ENCODE measurements at places on chromosomes 11 and 22. TPM values are rescaled to one million over a fixed set of nuclear protein-coding genes. Genes with fewer than 3 reads are reported as not detected.

Gene MAPK8IP1
- total RNA-seq, result 0.22 TPM

Gene FTH1
- 1,302 TPM for total RNA-seq

Gene SOX10
- total RNA-seq, result not detected

Gene UPK3A
- total RNA-seq, result not detected

Gene GRAMD4
- 35.4 TPM for total RNA-seq

Gene KRTAP5-2
- not detected for total RNA-seq

Gene SHANK2
- total RNA-seq, result not detected

Gene KCTD14
- not detected for total RNA-seq

- no peak overlapping the region for H3K4me3 ChIP-seq
- H3K27me3 ChIP-seq, result peaks cover 12% of the 10 kb centered on the region
- H3K4me1 ChIP-seq, result no peaks in the 10 kb centered on the region
- no peak overlapping the region for H3K27ac ChIP-seq
- H3K36me3 ChIP-seq, result no peaks in the 10 kb centered on the region
- no peak for DNase-seq
Observed at GRCh38 chr11:75214843-75215242, 25.7 kb upstream of the TPBGL start.

DNA sequence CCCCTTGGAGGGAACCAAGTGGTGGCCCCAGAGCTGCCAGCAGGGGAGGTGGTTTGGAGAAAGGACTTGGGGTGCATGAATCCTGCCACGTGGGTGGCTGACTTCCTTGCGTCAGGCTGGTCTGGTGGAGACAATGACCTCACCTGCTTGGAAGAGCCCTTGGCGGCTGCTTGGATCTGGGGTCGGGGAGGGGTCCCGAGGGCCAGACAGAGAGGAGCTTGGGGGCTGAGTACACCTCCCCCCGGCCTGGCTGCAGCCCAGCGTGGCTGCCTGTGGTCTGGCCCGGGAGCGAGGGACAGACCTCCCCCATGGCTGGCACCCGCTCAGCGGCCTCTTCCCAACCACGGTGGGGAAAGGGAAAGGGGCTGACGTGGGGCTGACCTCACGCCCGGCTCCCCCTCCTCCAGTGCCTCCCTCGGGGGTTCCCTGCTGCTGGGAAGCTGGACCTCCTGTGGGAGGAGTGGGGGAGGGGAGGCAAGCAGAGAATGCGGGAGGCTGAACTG lies 13.8 kb downstream of the LIF start:
- H3K27ac ChIP-seq, result no peak overlapping the region
- no peak for DNase-seq
- H3K36me3 ChIP-seq, result no peaks in the 10 kb centered on the region
- H3K4me1 ChIP-seq, result peaks cover 7% of the 10 kb centered on the region
- H3K4me3 ChIP-seq, result no peak overlapping the region

- H3K4me3 ChIP-seq, result no peak overlapping the region
- H3K4me1 ChIP-seq, result peaks cover 2% of the 10 kb centered on the region
- no peak for DNase-seq
- H3K27ac ChIP-seq, result no peak overlapping the region
- H3K36me3 ChIP-seq, result no peaks in the 10 kb centered on the region
Observed at GRCh38 chr11:33974804-33975203, 76.7 kb upstream of the CAPRIN1 start.

DNA sequence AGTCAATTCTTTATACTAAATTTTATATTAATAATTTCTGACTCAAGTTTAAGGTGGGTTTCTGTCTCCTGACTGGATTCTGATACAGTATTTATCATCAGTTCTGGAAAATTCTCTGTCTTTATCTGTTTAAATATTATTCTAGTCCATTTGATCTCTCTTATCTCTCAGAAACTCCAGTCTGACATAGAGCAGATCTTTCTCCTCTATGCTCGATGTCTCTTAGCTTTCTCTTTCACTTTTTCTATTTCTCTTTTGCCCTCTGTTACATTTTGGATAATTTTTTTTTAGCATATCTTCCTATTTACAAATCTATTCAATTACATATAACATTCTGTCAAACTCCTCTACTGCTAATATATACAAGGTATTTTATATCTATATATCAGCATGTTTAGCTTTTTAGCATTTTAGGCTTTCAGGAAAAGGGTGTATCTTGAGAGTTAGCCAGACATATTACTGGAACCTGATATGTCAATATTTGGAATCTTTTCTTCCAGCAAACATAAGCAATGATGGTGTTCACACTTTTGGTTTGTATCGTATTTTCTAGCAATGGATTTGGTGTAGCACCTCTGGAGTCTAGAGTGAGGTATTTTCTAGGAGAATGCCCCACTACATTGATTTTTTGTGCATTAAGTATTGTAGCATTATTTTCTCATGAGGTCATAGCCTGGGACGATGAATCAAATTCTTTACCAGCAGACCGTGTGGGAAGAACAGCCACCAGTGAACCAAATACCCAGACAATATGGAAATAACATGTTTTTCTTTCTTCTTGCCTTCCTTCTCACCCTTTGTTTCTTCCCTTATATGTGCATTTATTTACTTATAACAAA lies 4.1 kb upstream of the NNMT start:
- no peaks in the 10 kb centered on the region for H3K27me3 ChIP-seq
- H3K27ac ChIP-seq, result no peak overlapping the region

DNA sequence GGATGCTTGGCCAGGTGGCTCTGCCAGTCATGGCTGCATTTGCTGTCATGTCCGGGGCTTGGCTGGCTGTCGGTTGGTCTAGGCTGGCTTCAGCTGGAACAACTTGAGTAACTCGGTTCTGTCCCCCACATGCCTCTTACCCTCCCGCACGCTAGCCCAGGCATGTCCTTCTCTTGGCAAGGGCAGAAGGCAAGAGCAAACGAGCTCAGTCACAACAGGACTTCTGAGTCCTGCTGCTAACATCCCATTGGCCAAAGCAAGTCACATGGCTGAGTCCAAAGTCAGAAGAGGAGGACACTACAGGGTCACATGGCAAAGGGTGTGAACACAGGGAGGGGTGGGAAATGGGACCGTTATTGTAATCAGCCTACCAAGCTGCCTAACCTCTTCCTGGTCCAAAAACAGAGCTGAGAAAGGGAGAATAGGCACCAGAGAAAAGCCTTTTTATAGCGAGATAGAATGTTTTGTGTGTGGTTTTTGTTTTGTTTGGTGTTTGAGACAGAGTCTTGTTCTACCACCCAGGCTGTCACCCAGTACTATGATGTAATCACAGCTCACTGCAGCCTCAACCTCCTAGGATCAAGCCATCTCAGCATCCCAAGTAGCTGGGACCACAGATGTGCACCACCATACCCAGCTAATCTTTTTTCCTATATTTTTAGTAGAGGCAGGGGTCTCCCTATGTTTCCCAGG lies 81.9 kb downstream of the MN1 start:
- H3K27ac ChIP-seq, result no peak overlapping the region
- DNase-seq, result peak; percentile 6
- no peaks in the 10 kb centered on the region for H3K36me3 ChIP-seq
- H3K4me3 ChIP-seq, result no peak overlapping the region
- H3K27me3 ChIP-seq, result peaks cover 28% of the 10 kb centered on the region

GRCh38 chr11:9821008-9821752 lies 157.3 kb downstream of the SWAP70 start:
- H3K36me3 ChIP-seq, result no peaks in the 10 kb centered on the region
- DNase-seq, result no peak
- no peaks in the 10 kb centered on the region for H3K27me3 ChIP-seq

DNA sequence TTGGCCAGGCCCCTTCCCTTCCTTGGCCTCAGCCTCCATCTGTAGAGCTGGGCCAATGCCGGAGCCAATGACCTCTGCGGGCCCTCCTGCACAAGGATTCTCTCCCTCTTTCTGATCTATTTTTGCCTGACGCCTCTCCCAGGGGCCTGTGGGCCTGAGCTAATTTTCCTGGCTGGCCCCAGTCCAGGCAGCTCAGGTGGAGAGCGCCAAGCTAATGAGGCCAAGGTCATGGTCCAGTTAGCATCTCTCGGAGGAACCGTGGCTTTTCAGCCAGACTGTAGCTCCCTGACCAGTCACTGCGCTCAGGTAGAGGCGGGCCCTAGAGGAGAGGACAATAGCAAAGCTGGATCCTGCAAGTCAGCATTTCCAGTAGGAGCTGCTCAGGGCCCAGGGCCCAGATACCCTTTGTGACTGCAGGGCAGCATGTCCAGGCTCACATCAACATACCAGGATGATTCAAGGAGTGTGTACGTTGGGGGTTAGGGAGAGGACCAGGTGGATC lies 43.5 kb downstream of the APOL3 start:
- H3K27ac ChIP-seq, result no peak overlapping the region
- H3K4me3 ChIP-seq, result no peak overlapping the region
- DNase-seq, result no peak
- no peaks in the 10 kb centered on the region for H3K27me3 ChIP-seq
- no peaks in the 10 kb centered on the region for H3K36me3 ChIP-seq

DNA sequence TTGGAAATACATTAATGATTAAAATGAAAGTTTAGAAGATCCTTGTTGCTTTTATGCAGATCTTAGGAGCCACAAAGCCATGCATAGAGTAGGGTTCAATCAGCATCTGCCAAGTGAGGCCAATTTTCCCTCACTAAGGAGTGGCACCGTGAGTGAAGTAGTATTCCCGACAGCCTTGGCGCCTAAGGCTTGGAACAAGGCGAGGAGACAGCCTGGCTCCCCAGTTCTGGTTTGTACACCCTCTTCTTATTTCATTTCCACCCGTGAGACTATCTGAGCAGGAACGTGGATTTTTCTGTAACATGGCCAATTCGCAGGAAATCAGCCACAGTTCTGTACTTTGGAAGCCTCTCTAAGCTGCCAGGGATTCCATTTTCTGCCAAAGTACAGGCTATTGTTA lies 22.6 kb downstream of the FADS2 start:
- H3K4me3 ChIP-seq, result no peak overlapping the region
- no peaks in the 10 kb centered on the region for H3K4me1 ChIP-seq
- no peaks in the 10 kb centered on the region for H3K27me3 ChIP-seq
- no peak for DNase-seq

DNA sequence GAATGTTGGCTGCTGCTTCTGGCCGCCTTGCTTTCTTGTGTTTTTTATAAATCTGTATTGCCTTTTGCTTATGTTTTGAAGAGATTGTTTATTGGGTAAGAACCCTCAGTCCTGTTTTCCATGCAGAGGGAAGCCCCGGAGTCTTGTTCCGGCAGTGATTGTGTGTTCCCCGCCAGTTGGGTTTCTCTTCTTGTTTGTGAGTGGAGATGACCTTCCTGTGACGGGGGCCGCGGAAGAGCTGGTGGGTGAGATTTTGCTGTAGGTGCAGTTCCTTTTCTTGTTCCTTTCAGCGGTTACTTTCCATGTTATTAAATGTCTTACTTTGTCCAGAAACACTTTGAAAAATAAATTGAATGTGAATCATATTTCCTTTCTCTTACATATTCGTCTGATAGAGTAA lies 8.3 kb downstream of the TBC1D22A start:
- peak overlapping the region; percentile 75 for H3K27ac ChIP-seq
- H3K27me3 ChIP-seq, result no peaks in the 10 kb centered on the region
- peaks cover 65% of the 10 kb centered on the region for H3K4me1 ChIP-seq
- H3K36me3 ChIP-seq, result peaks cover 4% of the 10 kb centered on the region
- no peak overlapping the region for H3K4me3 ChIP-seq

GRCh38 chr22:46936378-46936903 lies 174.0 kb downstream of the TBC1D22A start:
- no peaks in the 10 kb centered on the region for H3K27me3 ChIP-seq
- no peak overlapping the region for H3K27ac ChIP-seq
- H3K4me3 ChIP-seq, result no peak overlapping the region
- H3K36me3 ChIP-seq, result peaks cover 4% of the 10 kb centered on the region
- DNase-seq, result no peak

DNA sequence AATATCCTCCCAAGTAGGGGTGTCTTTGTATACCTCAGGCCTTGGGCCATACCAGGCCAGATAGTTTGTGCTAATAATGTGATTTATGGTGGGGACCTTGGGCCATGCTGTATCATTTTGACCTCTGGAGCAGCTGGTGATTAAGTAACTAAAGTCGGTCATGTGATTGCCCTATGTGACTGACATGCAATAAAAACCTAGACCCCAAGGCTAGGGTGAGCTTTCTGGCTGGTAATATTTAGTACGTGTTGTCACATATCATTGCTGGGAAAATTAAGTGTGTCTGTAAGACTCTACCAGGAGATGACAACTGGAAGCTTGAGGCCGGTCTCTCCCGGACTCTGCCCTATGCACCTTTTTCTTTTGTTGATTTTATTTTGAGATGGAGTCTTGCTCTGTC lies 12.6 kb upstream of the TFIP11 start:
- peaks cover 5% of the 10 kb centered on the region for H3K36me3 ChIP-seq
- DNase-seq, result no peak
- H3K4me3 ChIP-seq, result no peak overlapping the region
- no peaks in the 10 kb centered on the region for H3K27me3 ChIP-seq
- H3K4me1 ChIP-seq, result no peaks in the 10 kb centered on the region
- no peak overlapping the region for H3K27ac ChIP-seq

DNA sequence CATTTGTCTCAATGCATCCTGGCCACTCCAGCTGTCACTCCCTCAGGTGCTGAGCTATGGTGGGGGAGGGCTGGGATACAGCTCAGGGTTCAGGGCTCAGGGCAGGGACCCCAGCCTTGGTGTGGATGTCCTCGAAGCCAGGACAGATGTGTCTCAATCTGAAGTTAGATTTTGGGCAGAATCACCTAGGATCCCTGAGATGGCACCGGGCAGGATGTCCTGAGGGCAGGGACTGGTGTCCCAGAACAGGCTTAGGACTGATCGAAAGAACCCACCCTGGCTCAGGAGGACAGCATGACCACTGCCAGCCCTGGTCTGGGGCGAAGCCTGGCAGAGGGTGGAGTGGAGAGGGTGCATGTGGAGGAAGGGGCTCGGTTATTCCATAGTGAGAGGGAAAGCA lies 96.8 kb upstream of the THY1 start:
- H3K36me3 ChIP-seq, result no peaks in the 10 kb centered on the region
- no peaks in the 10 kb centered on the region for H3K27me3 ChIP-seq
- no peak for DNase-seq
- no peaks in the 10 kb centered on the region for H3K4me1 ChIP-seq
- no peak overlapping the region for H3K27ac ChIP-seq

GRCh38 chr11:12312132-12312531 lies 65.2 kb upstream of the PARVA start:
- H3K27me3 ChIP-seq, result no peaks in the 10 kb centered on the region
- no peaks in the 10 kb centered on the region for H3K4me1 ChIP-seq
- H3K36me3 ChIP-seq, result peaks cover 1% of the 10 kb centered on the region
- H3K27ac ChIP-seq, result no peak overlapping the region
- no peak overlapping the region for H3K4me3 ChIP-seq
- DNase-seq, result no peak

GRCh38 chr11:76601724-76602123 lies 68.8 kb downstream of the LRRC32 start:
- no peak overlapping the region for H3K4me3 ChIP-seq
- DNase-seq, result no peak
- no peak overlapping the region for H3K27ac ChIP-seq
- peaks cover 7% of the 10 kb centered on the region for H3K27me3 ChIP-seq
- no peaks in the 10 kb centered on the region for H3K36me3 ChIP-seq

GRCh38 chr11:15942936-15943335 lies 413.4 kb downstream of the SOX6 start:
- no peaks in the 10 kb centered on the region for H3K36me3 ChIP-seq
- no peak overlapping the region for H3K27ac ChIP-seq
- no peak for DNase-seq
- H3K27me3 ChIP-seq, result no peaks in the 10 kb centered on the region
